ENCODE measurements at places on chromosomes 2 and 18. TPM values are rescaled to one million over a fixed set of nuclear protein-coding genes. Genes with fewer than 3 reads are reported as not detected.

C1QL2 gene
- not detected for polyA plus RNA-seq

NYAP2 gene
- not detected for polyA plus RNA-seq

CLEC4F gene
- polyA plus RNA-seq = not detected

GPBAR1 gene
- polyA plus RNA-seq = 3.0 TPM

MALT1 gene
- 33.4 TPM for polyA plus RNA-seq

PTH2R gene
- 56.4 TPM for polyA plus RNA-seq

SLC11A1 gene
- polyA plus RNA-seq = 0.95 TPM

TMEM17 gene
- polyA plus RNA-seq = 5.7 TPM

ACP1 gene
- polyA plus RNA-seq = 150 TPM

ALPI gene
- 0.09 TPM for polyA plus RNA-seq

EGR4 gene
- not detected for polyA plus RNA-seq

MAB21L4 gene
- polyA plus RNA-seq = 4.3 TPM

AMER3 gene
- 0.03 TPM for polyA plus RNA-seq

UGT1A1 gene
- 0.18 TPM for polyA plus RNA-seq

KIAA2012 gene
- polyA plus RNA-seq = 0.25 TPM

MOGAT1 gene
- polyA plus RNA-seq = not detected

TNFRSF11A gene
- polyA plus RNA-seq = 2.6 TPM

Data from left renal cortex interstitium (tissue), 4 donors.